SK-N-MC (cell line): ENCODE measurements at places on chromosomes 7 and 10.

- no peak for DNase-seq
These were observed 50.2 kb upstream of the GNA12 start for GRCh38 chr7:2894118-2894940.

GRCh38 chr7:55160539-55160938, 141.7 kb downstream of the EGFR start:
- no peak for DNase-seq

DNA sequence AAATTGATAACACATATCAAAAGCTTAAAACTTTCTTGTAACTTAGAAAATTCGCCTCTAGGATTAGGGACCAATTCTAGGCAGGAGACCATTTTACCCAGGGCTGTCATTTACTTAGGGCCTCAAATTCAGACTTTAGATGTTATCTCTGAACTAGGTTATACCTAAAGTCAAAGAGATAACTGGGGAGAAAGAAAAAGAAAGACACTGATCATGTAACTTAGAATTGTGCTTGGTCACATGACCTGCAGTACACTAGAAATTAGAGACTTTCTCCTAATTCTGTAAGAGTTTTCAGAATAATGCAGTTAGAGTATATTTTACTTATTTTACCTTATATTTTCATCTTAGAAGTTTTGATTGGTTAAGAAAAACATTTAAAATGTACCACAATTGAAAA, 16.7 kb downstream of the ASB4 start:
- DNase-seq = no peak

- no peak for DNase-seq
These were observed 26.7 kb upstream of the CDCA7L start for GRCh38 chr7:21972397-21972784.

- DNase-seq = no peak
These were observed 35.6 kb downstream of the PRKAR2B start for GRCh38 chr7:107080099-107080505.

- no peak for DNase-seq
These were observed 125.9 kb downstream of the TRRAP start for GRCh38 chr7:99004216-99004615.

DNA sequence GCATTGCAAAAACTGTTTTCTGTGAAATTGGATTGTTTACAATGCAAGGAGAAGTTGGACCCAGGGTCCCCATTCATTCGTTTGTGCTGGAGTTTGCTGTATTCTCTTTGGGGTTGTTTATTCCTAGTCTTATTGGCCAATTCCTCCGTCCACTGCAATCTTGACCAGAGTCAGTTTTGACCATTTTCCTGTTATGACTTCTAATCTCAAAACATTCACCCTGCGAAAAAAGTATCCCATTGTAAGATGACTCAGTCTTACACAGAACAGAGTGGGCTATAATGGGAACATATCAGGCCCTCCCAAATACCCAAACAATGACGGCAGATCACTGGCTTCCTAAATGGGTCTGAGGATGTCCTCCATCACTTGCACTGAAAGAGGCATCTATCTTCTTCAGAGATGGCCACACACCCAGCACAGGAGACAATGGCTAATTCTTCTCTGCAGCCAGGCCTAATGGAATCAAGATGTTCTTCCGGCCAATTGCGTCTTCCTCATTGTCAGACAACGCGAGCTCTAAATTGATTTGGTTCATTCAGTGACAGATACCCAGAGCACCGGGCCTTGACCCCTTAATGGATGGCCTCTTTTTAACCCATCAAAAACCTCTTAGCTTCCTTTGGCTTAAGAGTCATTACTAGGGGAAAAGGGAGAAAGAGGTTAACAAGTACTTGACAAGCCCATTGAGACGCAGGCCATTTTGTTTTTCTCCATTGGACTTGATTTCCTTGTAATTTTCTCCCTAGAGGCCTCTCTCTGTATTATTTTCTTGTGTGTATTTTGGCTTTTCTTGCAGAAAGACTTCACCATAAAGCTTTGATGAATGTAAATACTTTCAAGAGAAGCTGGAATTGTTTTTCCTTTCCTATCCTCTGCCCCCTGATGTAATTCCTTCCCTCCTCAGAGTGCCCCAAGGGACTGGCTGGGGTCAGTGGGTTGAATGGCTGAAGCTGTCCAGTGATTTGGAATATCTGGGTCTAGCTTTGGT, 129.6 kb downstream of the PRPF18 start:
- no peak for DNase-seq

- DNase-seq = no peak
These were observed 94.5 kb downstream of the ZNF33B start for GRCh38 chr10:42543840-42544372.

- DNase-seq = no peak
These were observed 1.5 kb downstream of the HDAC9 start for GRCh38 chr7:18497082-18497481.

GRCh38 chr7:151790095-151790829, 86.7 kb downstream of the PRKAG2 start:
- DNase-seq = no peak

DNA sequence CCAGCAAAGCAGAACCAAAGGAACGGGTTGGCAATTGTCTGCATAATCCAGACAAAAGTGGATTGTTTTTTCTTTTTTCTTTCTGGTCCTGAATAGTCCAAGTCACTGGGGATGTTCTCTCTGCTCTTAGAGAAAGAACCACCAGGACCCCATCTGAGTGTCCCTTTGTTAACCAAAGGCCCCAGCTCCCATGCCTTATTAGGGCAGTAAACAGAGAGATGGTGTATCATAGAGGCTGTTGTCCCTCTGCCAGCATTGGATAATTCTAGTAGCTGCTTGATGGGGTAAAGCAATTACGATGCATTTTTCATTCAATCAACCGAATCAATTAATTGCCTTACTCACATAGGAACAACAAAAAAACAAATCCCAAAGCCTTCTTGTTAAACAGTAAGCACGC, 213.0 kb downstream of the BUB3 start:
- no peak for DNase-seq

DNA sequence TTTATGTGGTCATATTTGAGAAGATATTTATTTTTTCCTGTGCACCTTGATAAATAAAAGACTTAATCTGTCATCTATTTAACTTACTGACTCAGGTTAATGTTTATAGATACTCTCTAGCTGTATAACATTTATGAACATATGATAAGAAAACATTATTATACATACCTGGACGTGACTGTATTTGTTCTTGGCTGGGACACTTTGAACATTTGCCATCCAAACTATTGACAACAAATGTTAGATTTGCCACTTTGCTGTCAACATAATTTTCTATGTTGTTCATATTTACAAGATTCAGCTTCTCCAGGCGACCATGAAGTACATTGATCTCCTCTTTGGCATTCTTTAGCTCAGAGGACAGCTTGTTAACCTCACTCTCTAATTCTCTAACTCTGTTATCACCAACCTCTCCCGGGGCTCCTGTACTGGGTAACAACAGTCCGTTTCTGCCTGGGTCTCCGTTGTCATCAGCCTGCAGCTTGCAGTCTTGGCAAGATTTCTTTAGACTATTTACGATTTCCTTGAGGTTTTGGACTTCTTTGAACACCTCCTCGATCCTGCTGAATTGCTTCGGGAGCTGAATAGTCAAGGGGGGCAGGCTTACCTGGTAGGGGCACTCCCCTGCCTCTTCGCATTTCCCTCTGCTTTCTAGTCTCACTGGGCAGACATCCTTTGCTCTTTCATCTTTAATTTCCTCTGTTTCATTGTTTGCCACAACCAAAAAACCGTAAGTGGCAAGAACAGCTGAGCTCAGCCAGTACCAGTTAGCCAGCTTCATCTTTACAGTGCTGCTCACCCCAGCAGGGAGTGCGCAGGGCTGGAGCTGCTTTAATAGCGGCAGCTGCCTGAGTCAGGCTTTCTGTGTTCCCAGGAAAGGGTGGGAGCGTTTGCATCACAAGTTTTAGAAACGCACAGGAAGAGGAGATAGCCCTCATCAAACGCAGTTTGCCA, at the start of gene FGL2:
Gene FGL2, minus strand, starts transcription at position 807 of the 954 bp plus-strand sequence. Its CDS starts 26 bp downstream, at position 781.
- no peak for DNase-seq

GRCh38 chr10:112914288-112914952, 35.6 kb upstream of the TCF7L2 start:
- DNase-seq = no peak

DNA sequence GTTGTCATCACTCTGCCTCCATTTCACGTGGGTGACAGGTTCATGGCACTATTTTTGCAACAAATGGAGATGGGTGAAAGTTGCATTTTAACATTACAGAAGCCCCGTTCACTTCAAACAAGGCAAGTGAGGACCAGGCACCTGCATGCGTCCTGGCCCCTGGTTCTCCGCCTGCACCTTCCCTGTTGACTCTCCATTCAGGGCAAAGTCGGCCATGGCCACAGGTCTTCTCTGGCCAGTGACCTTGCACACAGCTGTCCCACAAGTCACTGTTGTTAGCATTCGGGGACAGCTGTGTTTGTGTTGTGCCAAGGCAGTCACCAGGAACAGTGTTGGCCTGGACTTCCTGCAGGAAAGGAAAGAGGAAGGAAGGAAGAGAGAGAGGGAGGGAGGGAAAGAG, 554.9 kb downstream of the TCERG1L start:
- DNase-seq = no peak

DNA sequence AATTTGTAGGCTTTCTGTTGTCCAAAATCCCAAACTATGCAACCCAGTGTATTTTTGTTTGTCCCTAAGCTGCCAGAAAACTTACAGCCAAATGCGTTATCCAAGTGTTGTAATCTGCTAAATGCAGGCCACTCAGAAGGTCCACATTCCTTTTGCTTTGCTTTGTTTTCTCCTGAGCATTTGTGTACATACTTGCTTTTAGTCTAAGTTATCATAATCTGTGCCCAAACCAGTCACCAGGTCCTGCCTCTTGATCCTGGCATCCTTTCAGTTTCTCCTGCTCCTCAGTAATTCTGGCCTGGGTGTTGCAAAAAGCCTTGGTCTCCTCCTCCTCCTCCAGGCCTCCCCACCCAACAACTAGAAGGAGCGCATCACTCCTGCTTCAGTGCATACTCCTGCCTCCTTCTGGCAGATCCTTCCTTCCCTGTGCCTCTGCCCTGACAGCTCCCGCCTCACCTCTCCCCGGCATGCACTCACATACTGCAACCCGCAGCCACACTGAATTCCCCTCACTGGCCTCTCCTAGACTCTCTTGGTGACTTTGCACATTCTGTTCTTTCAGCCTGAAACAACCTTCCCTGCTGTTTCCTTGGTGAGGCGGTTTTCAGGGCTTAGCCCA, 2.3 kb downstream of the DENND2A start:
- no peak for DNase-seq

DNA sequence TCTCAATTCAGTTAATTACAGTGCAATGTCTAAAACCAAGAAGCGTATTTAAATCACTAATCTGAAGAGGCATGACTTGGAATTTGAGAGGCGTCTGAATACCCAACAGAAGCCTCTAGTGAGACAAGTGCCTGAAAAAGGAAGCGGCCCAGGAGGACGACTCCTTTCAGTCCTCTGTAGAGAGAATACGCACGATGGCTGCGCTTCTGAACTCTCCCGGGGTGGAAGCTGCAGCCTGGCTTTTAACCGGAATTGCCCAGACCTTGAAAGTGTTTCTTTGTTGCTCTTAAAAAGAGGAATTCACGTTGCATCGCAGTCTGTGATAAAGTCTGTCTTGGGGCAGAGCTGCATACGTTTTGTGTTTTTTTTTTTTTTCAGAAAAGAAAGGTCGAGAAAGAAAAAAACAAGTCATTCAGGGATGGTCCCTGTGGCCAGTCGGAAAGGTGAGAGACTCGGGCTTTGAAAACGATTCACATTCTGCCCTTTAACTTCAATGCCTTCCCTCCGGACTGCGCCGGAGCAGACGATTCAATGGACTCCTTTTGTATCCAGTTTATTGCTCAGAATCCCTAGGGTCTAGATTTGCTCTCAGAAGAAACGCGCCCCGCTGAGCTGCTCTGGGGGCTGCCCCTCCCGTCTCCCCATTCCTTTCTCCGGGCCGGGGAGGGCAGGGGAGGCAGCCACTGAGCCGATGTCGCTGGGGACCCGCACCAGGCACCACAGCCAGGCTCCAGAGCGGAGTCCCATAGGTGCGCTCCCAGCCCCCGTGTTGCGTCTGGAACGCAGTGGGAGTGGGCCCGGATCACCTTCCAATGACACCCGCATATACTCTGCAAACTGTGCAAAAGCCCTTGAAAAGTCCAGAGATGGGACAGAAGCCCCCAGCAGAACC, 994 bp upstream of the PTF1A start:
- DNase-seq = no peak

DNA sequence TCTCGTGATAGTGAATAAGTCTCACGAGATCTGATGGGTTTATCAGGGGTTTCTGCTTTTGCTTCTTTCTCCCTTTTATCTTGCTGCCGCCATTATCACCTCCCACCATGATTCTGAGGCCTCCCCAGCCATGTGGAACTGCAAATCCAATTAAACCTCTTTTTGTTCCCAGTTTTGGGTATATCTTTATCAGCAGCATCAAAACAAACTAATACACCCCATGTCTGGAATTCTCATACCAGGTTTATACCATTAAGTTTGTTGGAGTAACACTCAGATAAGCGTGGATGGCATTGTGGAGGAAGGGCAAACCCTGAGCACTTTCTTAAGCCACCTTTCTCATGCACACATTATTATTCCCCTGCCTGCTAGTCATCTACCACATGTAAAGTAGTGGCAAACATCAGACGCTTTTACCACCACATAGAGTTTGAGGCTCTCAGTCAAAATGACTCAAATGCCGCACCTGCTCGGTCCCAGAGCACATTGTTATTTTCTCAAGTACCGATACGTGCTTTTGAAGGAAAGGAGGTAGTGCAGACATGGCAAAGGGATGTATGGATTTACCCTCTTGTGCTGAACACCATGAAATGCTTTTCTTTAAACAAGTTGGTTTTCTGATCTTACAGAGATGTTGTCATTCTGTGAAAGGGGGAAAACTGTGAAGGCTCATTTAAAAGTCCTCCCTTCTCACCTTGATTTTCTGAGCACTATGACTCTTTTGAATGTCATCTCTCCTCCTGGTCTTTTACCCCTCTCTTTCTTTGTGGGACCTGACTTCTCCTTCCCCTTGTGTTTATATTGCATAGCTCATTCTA, 429.7 kb downstream of the EXOC4 start:
- no peak for DNase-seq

DNA sequence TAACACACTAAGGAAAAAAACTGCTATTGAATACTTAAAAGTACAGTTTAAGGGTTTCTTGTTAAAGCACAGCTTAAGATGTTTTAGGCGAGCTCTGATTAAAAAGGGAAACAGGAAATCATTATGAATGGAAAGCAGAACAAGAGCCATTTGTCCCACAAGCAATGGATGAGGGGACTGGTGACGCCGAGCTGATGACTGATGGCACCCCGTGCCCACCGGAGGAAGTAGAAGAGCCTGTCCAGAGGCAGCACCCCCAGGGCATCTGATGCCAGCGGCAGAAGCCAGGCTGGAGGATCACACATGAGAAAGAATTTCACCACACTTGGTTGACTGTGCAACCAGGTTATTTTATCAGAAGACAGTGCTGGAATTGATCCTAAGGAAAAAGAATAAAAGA, 15.0 kb upstream of the INSIG1 start:
- DNase-seq = no peak

GRCh38 chr7:108860615-108861014, 290.9 kb downstream of the DNAJB9 start:
- DNase-seq = no peak
